ENCODE measurements at places on chromosomes 3 and 15.
A peak's percentile ranks its signal among the peaks of the same experiment; 100 is the strongest.

DNA sequence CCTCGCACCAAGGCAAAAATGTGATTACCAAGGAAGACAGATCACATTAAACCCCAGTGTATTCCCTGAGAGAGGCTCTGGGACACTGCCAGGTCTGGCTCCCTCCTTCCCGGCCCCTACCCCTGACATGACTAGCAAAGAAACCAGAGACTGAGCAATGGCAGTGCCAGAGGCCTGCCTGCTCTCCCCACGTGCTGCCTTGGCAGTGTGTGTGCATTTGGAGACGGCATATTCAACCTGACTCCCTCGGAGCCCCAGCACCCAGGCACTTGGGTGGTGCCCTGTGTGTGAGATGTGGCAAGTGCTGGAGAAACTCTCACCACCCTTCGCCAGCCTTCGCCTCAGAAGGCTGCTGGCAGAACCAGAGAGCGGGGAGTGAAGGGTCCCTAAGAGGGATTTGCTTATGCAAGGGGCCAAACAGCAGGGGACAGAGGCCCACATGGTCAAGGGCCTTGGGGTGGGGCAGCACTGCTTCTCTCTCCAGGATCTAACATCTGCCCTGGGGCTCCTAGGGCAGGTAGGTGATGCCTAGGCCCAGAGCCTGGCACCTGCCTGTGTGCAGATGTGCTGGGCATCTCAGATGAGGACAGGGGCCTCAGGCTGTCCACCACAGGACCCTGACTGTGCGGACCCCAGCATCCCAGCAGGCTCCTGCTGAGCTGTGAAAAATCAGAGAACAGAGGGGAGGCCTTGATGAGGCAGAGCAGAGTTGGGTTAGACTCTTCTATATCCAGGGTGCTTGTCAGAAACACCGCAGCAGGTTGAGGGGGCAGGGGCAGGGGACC lies 23.6 kb upstream of the PLXNA1 start:
- no peak for DNase-seq

DNA sequence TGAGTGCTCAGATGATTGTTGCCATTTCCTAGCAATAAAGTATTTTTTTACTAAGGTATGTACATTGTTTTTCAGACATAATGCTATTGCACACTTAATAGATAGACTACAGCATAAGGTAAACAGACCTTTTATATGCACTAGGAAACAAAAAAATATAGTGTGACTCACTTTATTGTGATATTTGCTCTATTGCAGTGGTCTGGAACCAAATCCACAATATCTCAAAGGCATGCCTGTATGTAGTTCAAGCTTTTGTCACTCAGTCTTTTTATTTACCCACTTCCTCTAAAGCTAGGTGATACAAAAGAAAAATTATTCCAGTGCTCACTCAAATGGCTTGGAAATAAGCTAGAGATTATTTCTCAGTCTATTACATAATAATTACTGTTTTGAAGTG lies 209.9 kb upstream of the VEPH1 start:
- no peak for DNase-seq

GRCh38 chr3:138809500-138810256 lies 25.1 kb downstream of the PIK3CB start:
- no peak for DNase-seq

GRCh38 chr15:62075595-62076277 lies 9.0 kb downstream of the C2CD4A start:
- DNase-seq, result peak; percentile 90

DNA sequence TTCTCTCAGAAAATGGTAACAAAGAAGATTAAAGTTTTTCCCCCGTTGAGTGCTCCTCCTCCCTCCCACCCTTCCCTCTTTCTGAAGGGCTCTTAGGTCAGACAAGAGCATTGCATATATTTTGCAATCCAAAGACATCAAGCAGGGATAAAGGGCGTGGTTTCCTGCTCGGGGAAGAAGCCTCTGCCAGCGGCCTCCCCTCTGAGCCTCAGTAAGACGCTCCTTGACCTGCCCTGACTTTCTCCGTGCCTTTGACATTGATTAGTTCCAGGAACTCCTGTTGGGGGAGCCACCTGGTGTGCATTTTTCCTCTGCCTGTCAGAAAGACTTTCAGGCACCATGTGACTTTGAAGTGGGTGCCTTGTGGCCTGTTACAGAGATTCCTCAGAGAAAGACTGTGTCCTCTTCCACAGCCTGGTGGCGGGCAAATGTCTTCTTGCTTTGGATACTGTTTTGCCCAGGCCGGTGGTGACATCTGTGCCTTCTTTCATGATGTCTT lies 87.2 kb upstream of the TBL1XR1 start:
- DNase-seq, result no peak

GRCh38 chr3:25870452-25870851 lies 80.6 kb downstream of the OXSM start:
- DNase-seq, result no peak

DNA sequence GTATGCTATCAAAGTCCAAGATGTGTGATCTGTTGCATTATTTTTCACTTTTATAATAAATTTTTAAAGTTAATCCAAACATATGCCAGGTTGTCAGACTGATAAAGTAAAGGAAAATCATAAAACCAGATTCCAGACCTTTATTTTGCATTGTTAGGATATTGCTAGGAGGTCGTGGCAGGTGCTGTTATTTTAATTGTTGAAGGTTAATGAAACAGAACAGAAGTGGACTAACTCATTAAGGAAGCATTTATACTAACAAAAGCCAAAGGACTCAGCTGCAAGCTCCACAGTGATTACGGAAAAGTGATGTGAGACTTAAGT lies 63.1 kb downstream of the DCLK3 start:
- DNase-seq, result peak; percentile 84
